Cerebellar nuclear complex (tissue), 1 donor: ENCODE measurements at places on chromosomes 1 and 21.

DNA sequence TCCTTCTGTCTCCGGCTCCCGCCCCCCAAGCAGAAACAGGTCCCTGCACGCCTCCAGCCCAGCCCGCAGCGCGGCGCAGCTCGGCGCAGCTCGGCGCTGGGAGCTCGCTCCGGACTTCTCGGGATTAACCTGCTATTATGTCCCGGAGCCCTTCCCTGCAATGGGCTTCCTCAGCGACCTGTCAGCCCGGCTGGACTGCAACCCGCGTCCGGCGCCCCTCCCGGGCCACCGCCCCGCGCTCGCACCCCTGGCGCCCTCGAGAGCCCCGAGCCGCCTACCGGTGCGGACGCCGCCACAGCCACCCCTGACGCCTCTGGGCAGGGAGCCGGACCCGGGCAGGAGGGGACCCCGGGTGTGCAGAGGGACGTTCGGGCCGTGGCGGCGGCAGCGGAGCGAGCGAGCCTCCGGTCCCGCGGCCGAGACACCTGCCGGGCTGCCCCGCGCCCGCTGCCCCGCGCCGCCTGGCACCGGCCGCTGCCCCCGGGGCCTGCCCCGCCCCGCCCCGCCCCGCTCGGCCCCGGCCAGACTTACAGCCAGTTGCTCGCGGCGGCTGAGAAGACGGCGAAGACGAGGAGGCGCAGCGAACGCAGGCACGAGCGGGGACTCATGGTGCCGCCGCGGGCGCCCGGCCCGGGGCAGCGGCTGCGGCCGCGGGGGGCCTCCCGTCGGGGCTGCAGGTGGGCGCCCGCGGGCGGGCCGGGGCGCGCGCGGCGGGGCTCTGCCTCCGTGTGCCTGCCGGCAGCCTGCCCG lies 407 bp downstream of the WNT4 start:
- no peak for DNase-seq

DNA sequence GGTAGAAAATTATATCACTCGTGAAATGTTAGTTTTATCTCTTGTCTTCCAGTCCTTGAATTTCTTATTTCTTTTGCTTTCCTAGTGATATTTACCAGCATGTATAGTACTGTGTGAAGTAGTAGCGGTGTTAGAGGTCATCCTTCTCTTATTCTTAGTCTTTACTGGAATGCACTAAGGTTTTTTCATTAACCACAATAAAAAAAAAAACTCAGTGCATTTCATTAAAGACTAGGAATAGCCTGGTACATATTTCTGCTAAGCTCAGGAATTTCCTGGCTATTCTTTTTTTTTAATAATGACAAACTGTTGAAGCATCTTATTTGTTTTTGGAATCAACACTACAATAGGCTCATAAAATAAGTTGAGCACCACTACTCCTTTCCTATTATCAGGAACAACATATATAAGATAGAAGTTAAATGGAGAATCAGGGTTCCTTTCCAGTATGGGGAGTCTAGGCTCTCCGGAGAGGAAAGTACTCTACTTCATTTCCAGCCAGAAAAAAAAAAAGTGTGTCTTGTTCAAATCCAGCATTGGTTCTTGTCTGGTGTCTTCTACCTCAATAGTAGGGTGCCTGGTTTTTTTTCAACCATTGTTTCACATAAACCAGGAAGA lies 60.0 kb downstream of the TNFSF18 start:
- DNase-seq = no peak

DNA sequence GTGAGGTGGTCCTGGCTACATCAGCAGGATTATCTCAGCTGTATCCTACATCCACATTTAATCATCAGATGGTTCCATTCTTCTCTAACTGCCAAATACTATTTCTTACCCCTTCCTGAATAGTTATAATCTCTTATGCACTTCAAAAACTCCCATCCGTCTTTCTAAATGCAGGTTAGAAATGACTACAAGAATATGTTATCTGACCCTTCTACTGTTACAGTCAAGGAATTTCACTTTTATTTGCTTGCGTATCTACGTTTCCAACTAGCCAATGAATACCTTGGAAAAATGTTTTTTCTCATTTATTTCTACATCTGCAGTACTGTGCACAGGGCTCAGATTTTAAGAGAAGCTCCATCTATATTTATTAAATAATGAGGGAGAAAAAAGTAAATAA lies 709.9 kb downstream of the KCNT2 start:
- no peak for DNase-seq

GRCh38 chr1:61221642-61222041 lies 139.3 kb downstream of the NFIA start:
- no peak for DNase-seq

GRCh38 chr1:193593147-193593885 lies 406.9 kb upstream of the B3GALT2 start:
- no peak for DNase-seq
